ENCODE measurements at places on chromosomes 16 and 17. TPM values are rescaled to one million over a fixed set of nuclear protein-coding genes. Genes with fewer than 3 reads are reported as not detected.
A peak's percentile ranks its signal among the peaks of the same experiment; 100 is the strongest.

DNA sequence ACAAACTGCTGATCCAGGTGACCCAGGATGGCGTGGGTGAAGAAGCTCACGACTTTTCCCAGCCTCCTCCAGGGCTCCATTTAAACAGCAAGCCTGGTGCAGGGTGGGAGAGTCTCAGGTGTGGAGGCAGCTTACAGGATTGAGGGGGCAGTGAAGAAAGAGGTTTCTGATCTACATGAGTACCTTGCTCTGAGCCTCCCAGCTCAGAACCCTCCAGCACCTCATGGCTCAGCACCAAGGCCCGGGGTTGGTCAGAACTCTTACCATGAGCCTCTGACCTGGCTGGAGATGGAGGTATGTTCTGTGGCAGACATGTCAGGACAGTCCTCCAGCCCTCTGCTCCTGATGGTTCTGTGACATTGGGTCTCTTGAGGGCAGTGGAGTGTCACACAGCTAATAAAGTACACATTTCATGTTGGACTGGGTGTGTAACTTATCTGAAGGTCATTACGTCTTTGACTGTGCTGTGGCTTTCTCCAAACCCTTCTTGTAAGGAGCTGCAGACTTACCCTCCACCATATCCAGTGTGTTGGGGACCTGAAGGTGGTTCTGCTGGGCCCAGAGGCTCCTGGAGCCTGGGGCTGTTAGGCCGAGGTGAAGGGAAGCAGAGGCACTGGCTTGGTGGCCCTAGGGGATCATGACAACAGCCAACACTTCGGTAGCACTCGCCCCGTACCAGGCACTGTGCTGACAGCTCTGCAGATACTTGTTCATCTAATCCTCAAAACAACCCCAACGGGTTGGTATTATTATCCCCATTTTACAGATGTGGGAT, 3.8 kb upstream of the DCAF7 start:
- DNase-seq = no peak

DNA sequence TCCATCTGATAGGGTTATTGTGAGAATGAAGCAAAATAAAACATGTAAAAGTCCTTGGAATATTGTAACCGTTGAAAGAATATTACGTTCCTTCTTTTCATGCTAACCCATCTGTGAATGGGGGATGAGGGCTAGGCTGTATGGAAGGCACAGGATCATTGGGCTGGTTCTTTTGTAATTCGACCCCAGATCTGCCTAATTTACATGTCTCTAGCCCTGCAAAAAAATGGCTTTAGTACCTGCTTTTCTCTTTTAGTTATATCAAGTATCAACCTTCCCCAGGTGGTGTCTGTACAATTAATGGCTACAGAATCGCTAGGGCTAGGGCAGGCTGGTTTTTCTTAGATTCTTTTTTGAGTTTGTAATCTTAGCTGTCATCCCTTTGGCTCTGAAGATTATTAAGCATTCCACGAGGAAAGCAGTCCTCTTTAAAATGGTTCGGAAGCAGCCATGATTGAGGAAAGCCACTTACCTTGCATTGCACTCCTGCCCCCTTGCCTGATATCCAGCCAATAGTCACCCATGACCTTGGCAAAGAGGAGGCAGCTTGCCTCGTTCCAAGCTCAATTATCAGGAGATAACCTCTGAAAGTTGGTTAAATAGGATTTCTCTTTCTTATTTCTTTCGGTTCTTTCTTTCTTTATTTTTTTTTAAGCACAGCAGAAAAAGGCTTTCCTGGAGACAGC, 153.9 kb upstream of the ZKSCAN2 start:
- no peak for DNase-seq

CDRT15 gene
- not detected for polyA plus RNA-seq

DNA sequence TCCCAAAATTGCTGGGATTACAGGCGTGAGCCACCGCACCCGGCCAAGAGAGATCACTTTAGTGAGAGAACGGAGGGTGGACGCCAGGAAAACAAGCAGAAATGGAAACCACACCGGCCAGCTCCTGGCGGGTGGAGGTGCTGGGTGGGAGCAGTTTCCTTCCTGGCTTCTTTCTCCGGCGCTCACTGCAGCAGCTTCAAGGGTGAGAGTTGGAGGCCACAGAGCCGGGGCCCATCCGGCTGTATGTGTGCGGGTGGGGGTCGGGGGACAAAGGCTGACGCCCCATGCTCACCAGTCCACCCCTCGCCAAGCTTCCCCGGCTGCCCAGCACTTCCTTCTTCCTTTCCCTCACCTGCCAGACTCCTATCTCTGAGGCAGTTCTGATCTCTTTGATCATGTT, 13.5 kb upstream of the BHLHA9 start:
- DNase-seq = no peak

PPY gene
- not detected for polyA plus RNA-seq

CCDC144A gene
- polyA plus RNA-seq = 2.2 TPM

- peak; percentile 8 for DNase-seq
These were observed 2.8 kb downstream of the IGFALS start for GRCh38 chr16:1790611-1791255.

- DNase-seq = no peak
These were observed 1.4 kb upstream of the PIK3R5 start for GRCh38 chr17:8966926-8967325.

GRCh38 chr17:74833501-74834377, 25.9 kb downstream of the GRIN2C start:
- no peak for DNase-seq

- no peak for DNase-seq
These were observed 14.5 kb downstream of the NGFR start for GRCh38 chr17:49509588-49509917.

DNA sequence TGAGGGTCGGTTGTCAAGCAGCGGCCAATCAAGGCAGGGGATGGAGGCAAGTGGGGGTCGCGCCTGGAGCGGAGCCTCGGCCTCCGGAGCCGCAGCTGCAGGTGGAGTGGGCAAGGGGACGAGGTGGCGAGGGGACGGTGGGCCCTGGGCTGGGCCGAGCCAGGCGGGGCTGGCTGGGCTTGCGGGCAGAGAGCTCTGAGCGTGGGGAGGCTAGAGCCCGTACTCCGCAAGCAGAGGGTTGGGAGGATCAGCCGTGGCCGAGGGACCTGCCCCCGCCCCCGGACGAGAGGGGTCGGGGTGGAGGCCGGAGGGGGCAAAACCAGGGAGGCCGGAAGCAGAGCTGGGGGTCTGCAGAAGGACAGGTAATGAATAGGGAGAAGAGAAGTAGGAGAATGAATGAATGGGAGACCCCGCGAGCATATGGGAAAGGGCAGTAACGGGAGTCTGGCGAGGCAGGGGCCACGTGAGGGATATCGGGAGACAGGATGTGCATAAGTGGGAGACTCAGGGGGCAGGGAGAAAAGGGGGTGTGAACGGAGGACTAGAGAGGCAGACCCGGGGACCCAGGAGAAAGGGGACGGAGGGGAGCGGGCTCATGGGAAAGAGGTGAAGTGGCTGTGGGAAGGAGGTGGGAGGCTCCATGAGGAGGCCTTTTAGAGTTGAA, at the start of gene KATNB1:
Gene KATNB1, plus strand, starts transcription at position 16 of the 664 bp plus-strand sequence. CDS start 1,474 bp downstream, outside the sequence.
- no peak for DNase-seq

- peak; percentile 73 for DNase-seq
These were observed 254.4 kb downstream of the C16orf95 start for GRCh38 chr16:87062569-87063442.

GRCh38 chr17:77383613-77384608, 243.1 kb downstream of the SEC14L1 start:
- peak; percentile 80 for DNase-seq

- no peak for DNase-seq
These were observed 524.1 kb downstream of the GRIN2A start for GRCh38 chr16:9658164-9658563.

GRCh38 chr17:41308251-41308917, 725 bp downstream of the KRTAP16-1 start:
- DNase-seq = peak; percentile 34

C1QTNF8 gene
- polyA plus RNA-seq = not detected

- DNase-seq = no peak
These were observed 1.7 kb downstream of the PIK3R6 start for GRCh38 chr17:8865811-8866210.

- no peak for DNase-seq
These were observed 3.1 kb upstream of the POLG2 start for GRCh38 chr17:64499805-64500486.

DNA sequence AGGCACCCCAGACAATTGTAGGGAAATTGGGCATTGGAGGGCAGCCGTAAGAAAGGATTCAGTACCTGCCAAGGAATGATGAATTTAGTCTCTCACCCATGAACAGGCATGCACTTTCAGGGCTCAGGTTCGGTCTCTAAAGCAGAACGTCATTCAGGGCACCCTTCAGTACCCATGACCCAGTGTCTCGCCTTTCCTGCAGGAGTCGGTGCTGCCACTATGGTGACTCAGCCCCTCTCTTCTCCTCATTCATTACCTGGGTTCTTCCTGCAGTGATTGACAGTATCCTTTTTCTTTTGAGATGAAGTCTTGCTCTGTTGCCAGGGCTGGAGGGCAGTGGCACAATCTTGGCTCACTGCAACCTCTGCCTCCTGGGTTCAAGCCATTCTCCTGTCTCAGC, 8.4 kb downstream of the SOST start:
- DNase-seq = no peak

GRCh38 chr16:80056324-80056723, 455.8 kb upstream of the MAF start:
- no peak for DNase-seq

- DNase-seq = no peak
These were observed 28.8 kb downstream of the TMEM238L start for GRCh38 chr17:10775058-10775457.

- DNase-seq = no peak
These were observed 1.7 kb downstream of the CMTM3 start for GRCh38 chr16:66605979-66606751.

TM4SF5 gene
- not detected for polyA plus RNA-seq

DNA sequence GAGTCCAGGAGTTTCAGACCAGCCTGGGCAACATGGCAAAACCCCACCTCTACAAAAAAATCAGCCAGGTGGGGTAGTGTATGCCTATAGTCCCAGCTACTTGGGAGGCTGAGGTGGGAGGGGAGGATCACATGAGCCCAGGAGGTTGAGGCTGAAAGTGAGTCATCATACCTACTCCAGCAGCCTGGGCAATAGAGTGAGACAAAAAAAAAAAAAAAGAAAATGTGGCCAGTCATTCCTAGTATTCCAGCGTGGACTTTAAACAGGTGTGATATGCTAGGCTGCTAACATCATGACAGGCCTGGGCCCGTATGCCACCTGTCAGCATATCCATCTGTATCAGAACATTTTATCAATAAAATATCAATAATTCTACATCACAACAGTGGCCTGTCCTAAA, 143.3 kb downstream of the AATF start:
- no peak for DNase-seq

- DNase-seq = no peak
These were observed 168.4 kb downstream of the ENGASE start for GRCh38 chr17:79242873-79243602.

Data from heart right ventricle (tissue), 16 donors.